Activated T-cell treated with anti-CD3 and anti-CD28 coated beads, Interleukin-2, amount 50 U/mL, for 72 hours (primary cell): ENCODE measurements at places on chromosomes 1 and 21. TPM values are rescaled to one million over a fixed set of nuclear protein-coding genes. Genes with fewer than 3 reads are reported as not detected.
A peak's percentile ranks its signal among the peaks of the same experiment; 100 is the strongest.

The PRKAB2 gene
- 10.8 TPM for total RNA-seq

DNA sequence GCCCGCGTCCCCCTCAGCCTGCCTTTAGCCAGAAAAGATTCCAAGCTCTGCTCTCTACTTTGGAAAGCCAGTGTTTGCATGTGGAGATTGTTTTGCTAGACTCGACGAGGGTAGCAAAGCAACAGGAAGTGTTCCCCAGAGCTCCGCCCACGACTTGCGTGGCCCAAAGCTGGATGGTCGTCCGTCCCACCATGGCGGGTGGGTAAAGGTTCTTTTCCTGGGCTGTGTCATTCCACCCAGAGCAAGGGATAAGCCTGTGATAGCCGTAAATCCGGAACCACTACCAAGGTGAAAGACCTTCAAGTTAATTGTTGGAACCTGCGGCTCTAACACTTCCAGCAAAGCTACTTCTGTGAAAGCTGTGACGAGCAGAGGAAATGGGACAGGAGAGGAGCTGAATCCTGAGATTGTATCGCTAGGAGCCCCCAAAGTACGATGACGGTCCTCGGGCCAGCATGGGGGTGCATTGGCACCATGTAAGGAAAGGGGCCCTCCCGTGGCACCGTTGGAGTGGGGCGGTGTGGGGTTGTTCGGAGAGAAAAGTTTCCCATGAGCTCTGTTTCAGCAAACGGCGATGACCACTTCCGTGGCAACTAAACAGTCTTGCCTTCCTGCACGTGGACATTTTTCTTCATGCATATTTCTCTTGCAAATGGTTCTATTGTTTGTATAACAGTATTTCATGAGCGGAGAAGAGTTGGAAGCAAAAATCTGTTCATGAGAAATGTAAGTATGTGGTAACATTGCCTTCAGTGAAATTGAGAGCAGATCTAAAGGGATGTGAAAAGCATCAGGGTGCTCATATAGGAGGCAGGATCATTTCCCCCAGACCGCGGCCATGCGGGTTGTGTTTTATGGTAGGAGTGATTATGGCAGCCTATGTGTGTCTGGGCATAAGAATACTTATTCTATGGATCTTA lies 8.4 kb downstream of the MX2 start:
- peak; percentile 62 for DNase-seq

The NCSTN gene
- 65.2 TPM for total RNA-seq

- DNase-seq: no peak
These were observed 74.8 kb downstream of the PLD5 start for GRCh38 chr1:242449661-242450060.

The OR2L13 gene
- total RNA-seq: 0.14 TPM

The KPRP gene
- total RNA-seq: not detected

The PLA2G2F gene
- not detected for total RNA-seq

- no peak for DNase-seq
These were observed 4.4 kb downstream of the CDC42 start for GRCh38 chr1:22056936-22057335.

The UHMK1 gene
- total RNA-seq: 54.0 TPM

The HLX gene
- total RNA-seq: 2.0 TPM

DNA sequence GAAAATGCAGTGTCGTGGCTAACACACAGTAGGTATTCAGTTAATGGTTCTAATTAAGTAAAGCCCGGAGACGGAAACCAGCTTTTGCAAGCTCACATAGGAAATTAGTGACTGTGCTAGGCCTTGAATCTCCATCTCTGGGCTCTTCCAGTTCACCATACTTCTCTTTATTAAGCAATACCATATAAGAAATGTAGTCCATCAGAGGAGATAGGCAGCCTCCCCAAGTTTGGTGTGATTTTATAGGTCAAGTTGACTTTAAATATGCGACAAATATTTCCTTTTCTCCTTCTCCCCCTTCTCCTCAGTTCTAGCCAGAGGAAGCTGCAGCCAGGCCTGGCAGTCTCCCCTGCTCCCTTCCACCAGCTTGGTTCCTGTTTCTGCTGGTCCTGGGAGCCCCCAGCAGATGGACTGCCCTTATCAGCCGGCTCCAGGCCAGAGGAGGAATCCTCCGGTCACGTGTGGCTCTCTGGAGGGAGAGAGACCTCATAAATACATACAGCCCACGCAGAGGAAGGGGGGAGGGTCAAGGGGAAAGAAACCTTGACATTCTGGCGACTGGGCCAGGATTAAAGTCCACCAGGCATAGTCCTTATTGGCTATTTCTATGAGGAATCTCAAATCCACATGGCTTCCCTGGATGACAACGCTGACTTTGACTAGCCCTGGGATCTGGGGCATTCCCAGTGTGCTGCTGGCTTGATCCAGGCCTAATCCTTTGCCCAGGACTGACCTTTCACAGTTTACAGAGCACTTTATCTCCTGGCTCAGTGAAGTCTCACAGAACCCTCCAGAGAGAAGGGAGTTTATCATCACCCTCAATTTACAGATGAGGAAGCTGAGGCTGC lies 115.1 kb upstream of the JUN start:
- no peak for DNase-seq
